ENCODE measurements at places on chromosomes 7 and 10.

DNA sequence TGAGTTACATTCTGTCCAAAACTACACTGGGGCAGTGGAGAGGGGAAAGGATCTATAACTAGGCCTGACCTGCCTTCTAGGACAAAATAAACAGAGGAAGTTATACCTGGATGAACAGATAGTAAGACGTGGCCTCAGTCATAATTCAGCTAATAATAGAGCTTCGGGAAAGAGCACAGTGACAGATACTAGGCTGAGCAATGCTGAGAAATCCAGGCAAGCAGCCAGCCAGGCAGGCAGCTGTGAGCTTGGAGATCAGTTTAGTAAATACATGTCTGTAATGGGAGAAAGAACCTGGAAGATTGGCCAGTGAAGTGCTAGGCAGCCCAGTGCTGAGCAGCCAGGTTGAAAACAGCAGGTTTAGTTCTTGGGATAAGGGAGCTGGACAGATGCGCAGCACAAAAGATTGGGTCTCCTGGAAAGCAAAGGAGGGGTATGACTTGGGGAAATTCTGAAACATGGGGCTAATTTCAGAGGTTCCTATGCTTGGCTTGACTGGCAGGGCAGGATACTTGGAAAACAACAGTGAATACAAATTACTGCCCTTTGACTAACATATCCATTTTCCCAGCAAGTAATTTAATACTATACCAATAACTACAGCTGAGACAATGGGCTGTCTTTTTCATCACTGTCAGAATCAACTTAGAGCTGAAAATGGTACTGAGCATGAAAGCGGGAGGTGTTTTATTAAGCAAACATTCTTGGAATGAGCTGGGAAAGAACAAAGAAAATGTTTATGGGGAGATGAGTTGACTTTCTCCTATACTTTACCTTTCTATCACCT is 140.8 kb downstream of the DGKB start:
- DNase-seq: peak; percentile 36

GRCh38 chr10:128210215-128211063 is 84.2 kb upstream of the MKI67 start:
- DNase-seq: peak; percentile 19

DNA sequence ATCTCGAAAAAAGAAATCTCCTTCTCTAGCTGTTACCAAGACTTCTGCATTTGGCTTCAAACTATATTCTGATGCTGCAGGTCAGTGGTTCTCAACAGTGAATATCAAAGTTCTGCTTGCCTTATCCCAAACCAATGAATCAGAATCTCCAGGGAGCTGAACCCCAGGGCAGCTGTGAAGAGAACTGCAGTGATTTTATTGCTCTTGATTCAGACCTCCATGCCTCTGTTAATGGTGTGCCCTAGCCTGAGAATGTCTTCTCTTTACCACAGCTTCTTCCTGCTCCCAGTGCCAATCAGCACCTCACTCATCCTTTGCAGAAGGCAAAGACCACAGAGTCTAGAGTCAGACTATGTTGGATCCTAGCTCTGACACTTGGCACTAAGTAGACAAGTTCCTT is 46.2 kb upstream of the MRLN start:
- DNase-seq: no peak

DNA sequence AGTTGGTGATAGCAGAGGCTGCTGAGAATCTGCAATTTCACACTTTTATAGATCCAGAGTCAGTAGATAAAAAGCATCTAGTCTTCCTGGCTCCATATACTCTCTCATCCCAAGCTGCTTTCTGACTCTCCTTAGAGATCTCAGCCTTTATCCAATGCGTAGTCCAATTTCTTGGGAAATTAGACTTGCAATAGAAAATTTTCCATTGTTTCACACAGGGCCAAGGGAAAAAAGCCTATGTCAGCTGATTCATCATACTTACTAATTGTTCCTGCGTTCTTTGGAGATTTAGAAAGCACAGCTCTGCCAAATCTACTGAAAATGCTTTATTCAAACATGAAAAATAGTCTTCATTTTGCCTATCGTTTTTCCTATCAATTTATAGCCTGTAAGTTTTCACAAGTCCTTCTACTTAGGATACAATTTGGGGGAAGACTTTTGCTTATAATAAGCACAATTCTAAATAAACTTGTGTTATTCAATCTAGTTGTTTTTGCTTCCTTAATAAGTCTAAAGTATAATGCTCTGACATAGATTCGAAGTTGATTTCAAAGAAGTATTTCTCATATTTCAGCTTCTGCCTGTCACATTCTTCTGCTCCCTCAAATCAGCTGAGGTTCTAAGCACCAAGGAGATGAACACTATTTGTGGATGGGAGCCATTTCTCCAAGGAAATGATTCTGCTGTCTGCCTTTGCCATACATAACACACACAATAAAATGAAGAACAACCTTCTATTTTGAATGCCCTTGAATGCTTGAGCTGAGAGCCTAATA is 165.4 kb downstream of the ADAM12 start:
- peak; percentile 37 for DNase-seq

DNA sequence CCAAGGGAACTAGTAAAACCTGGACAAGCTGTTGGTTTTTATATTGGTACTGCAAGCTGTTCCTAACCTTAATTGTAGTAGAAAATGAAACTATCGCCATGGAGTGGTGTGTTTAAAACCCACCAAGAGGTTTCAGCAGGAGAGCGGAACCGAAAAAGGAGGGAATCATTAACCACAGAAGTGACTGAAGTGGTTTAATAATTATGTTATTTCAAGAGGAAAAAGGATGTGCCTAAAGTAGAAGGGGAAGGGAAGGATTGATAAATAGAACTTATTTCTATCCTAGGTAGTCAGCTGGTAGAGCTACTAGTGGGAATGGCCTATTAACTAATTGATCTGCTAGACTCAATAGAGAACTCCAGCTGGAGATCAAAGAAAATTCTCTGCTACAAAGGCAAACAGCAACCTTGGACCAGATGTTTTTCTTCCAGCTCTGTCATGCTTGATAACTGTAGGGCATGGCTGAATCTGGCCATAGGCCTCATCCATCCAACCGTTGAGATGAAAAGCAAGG is 91.8 kb downstream of the BAMBI start:
- DNase-seq: no peak

DNA sequence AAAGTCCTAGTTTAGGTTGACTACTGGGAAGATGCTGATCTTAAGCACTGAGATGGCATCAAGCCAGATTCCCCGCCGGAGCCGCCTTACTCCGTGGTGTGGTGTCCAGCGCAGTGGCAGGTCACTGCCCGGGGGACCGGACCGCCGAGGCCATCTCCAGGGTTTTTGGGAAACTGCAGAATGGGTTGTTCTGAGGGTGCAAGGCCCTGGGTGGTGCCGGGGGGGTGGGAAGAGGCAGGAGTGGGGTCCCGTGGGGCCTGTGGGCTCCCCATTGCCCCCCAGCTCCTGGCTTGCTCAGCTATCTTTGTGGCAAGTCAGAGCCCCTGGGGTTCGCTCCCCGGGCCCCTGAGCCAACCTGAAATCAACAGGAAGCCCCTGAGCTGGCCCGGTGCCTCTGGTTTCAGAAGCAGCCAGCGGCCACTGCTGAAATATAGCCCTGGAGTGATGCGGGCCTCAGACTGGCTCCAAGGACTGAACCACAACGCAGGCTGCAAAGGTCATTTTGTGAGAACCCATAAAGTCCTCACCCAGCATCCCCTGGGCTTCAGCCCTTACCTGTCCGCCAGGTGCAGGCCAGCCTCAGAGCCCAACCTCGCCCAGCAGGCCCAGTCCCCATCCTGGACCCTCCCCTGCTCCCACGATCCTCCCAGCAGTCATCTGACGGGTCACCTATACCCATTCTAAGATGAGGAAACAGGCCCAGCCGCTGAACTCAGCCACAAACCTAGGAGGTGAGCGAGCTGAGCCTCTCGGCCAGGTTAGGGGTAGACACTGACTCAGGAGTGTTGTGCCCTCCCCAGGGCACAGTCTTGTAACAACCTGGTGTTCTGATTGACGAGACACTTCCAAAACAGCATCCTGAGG is 102.7 kb downstream of the PDGFA start:
- no peak for DNase-seq

GRCh38 chr7:3280946-3281656 is 20.0 kb upstream of the SDK1 start:
- no peak for DNase-seq
